Activated CD4-positive, alpha-beta T cell treated with anti-CD3 and anti-CD28 coated beads for 24 hours (primary cell): ENCODE measurements at places on chromosomes 13 and 19.

DNA sequence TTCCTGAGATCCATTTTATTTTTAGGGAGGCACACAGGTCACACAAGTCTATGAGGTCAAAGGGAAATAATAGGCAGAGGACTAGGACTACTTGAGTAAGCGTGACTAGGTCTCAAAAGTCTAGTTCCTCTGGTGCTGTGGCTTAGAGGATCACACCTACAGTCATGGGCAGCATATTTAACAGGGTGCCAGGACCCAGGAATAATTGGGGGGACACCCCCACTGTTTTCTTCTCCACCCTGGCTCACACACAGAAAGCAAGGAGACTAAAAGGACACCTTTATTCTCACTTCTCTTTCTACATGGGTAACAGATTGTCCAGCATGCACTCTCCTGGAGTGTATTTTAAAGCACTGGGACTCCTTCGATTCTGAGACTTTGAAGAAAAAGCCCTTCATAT, 26.2 kb downstream of the OXGR1 start:
- no peak for DNase-seq

- no peak for DNase-seq
Observed at GRCh38 chr13:43676320-43676719, 110.5 kb downstream of the ENOX1 start.

- DNase-seq = no peak
Observed at GRCh38 chr13:102141625-102142472, 260.0 kb downstream of the FGF14 start.

DNA sequence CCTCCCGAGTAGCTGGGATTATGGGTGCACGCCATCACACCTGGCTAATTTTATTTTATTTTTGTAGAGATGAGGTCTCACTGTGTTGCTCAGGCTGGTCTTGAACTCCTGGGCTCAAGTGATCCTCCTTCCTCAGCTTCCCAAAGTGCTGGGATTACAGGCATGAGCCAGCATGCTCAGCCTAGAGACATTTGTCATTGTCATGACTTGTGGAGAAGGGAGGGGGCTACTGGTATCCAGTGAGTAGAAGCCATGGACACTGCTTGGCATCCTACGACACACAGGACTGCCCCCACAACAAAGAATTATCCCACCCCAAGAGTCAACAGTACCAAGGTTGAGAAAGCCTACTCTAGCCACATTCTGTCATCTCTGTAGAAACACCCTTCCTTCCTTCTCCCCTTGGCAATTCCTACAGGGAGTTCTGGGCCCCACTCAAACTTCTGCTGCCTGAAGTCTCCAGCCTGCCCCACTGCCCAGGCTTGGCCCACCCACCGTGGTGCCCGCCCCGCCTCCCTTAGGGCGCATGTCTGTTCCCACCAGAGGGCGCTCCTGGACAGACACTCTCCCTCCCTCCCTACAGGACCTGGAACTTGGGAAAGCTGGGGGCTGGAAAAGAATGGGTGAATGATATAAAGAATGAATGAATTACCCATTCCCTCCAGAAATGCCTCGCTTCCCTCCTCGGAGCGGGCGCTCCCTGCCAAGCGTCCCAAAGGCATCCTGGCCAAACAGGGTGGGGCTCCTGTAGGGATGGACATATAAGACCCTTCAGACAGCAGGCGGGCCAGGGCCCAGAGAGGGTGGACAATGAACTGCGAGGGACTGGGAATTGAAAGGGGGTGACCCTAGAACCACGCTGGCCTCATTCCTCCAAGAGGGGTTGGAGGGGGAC, 5.5 kb upstream of the EMP3 start:
- DNase-seq = peak; percentile 74

DNA sequence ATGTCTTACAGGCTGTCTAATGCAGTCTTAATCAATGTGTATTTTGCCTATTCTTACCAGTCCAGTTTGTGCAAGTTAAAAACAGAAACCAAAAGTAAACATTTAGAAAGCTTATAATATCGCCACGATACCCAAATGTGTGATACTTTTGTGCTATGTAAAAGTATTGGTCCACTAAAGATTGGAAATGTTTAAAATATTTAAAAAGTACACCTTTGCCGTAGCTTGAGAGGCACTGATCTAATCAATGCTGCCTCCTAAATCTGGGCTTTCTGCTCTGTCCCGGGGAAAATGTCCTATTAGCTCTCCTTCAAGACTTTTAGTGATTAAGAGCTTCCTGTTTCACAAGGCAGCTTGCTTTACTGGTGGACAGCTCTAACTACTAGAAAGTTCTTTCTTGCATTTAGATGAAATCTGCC, 64.7 kb downstream of the DNAJC15 start:
- DNase-seq = no peak

GRCh38 chr13:76438050-76438449, 448.2 kb downstream of the KCTD12 start:
- DNase-seq = no peak

- no peak for DNase-seq
Observed at GRCh38 chr19:6740589-6741343, 1.3 kb downstream of the TRIP10 start.

DNA sequence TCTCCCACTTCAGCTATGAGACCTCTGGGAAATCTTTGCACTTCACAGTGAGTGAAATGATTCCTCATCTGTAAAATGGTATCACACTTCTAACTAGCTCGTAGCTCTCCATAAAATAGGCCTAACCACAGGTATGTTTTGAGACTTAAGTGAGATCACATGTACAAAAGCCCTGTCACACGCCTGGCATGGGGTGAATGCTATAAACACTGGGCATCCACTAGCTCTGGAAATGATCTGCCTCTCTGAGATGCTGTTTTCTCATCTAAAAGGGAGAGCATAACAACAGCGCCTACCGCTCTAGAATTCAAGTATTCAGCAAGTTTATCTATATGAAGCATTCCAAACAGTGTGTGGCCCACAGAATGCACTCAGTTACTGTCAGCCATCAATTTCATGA, 2.2 kb downstream of the AKT2 start:
- DNase-seq = no peak

GRCh38 chr19:50921426-50922316, 10.5 kb upstream of the KLK4 start:
- no peak for DNase-seq

- DNase-seq = no peak
Observed at GRCh38 chr19:35931874-35932202, 4.3 kb upstream of the LRFN3 start.

DNA sequence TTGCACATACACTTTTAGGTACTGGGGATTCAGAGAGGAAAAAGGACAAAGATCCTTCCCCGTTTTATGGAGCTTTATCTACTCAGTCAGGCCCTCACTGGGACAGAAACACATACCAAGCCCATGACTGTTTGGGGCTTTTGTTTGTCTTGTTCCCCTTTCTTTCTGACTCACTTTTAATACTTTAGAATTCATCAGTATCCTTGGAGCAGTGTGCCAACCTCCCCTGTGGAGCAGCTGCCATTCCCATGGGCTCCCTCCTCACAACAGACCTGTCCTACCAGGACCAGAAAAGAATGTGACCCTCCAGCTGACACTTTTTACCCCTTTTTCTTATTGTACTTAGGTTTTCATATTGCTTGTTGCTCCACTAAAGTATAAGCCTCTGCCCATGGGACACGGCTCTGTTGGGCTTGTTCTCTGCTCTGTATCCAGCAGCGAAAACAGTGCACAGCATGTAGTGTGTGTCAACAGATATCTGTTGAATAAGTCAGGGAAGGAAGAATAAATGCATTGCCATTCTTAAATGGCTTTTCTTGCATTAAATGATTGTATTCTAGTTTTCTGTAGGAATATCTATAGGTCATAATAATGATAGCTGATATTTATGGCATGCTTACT, 431.1 kb downstream of the EFNB2 start:
- DNase-seq = no peak

GRCh38 chr13:75915066-75915465, 278.9 kb downstream of the LMO7 start:
- DNase-seq = no peak

GRCh38 chr19:4010808-4011110, 3.2 kb downstream of the PIAS4 start:
- no peak for DNase-seq

DNA sequence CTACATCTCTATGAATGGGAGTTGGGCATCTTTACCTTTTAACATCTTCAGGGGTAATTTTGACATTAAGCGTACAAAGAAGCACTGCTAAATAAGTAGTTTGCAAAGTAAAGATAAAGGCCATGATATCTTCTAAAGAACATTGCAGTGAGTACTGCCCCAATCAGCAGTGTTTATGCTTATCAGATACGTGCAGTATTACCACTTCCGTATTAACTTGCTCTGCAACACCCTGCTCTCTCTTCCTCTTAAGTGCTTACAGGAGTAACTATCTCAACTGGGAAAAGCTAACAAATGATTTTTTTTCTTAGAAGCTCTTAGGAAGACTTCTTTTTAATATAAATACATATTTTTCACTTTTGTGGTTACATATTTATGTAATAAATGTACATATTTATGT, 793.7 kb upstream of the SLC10A2 start:
- DNase-seq = no peak

DNA sequence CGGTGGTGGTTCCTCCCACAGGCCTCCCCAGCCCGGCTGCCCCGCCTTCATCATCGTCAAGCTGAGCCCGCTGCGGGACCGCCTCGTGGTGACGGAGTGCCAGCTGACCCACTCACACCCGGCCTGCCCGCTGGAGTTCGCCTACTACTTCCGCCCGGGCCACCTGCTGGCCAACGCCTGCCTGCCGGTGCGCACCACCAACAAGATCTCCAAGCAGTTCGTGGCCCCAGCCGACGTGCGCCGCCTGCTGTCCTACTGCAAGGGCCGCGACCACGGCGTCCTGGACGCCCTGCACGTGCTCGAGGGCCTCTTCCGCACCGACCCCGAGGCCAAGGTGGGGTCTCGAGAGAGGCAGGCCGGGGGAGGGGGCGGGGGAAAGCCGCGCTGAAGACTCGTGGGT, 12.0 kb downstream of the ZSWIM9 start:
- no peak for DNase-seq

DNA sequence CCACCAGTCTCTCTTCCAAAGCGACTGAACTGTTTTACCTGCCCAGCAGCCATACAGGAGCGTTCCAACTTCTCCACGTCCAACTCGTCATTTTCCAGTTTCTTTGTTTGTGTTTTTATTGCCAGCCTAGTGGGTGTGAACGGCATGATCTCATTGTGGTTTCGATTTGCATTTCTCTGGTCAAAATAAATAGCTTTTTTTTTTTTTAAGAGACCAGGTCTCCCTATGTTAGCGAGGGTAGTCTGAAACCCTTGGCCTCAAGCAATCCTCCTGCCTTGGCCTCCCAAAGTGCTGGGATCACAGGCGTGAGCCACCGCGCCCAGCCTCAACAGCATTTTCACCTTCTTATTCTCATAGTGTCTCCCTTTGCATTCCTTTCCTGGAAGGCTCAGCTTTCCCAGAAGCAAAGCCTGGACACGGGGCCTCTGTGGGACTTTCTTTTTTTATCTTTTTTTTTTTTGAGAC, 4.2 kb upstream of the JSRP1 start:
- DNase-seq = no peak

GRCh38 chr13:113732176-113732960, 26.7 kb upstream of the TMEM255B start:
- no peak for DNase-seq

DNA sequence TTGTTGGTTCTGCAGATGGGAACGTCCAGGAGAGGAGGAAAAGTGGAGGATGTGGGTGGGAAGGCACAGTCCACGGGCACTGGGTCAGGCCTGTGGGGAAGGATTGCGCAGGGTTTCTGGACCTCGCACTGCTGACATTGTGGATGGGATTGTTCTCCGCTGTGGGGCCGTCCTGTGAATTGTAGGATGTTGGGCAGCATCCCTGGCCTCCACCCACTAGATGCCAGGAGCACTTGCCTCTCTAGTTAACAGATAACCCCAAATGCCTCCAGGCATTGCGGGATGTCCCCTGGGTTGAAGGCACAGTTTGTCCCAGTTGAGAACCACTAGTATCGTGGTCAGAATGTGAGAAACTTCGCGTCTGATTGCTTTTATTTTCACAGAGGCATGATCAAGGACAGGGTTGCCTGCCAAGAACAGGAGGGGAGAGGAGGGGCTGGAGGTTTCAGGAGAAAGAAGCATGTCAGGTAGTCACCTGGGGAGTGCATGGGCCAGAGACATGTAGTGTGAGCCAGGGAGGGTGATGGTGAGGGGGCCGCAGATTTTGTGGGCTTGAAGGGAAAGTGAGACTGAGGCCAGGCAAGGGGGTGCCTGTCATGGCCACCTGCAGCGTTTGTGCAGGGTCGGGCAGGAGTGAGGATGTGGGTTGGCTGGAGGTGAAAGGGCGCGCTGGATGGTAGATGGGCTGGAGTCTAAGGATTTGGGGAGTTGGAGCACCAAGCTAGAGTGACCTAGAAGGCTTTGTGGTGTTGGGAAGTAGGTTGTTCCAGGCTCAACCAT, 3.2 kb downstream of the ZNF628 start:
- DNase-seq = no peak

DNA sequence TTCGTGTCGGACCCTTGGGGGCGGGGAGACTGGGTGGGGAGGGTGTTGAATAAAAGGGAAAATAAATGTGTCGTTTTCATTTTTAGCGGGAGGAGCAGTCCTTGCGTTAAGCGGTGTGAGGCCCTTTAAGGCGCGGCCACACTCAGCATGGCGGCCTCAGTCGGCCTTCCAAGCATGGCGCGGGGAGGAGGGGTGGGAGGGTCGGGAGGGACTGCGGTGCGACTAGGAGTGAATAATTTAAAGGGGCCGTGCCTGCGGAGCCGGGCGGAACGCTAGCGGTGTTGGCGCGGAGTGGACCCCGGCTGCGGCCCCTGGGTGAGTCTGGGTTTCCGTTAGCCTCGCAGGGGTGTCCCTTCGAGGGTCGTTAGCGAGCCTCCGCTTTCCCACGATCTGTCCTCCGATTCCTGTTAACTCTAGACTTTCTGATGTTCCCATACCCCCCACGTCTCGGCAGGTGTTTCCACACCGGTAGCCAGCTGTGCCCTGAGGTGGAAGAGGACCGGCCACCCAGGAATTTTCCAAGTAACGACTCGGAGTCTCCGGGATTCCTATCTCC, 1.5 kb upstream of the PNPLA6 start:
- peak; percentile 66 for DNase-seq
